ENCODE measurements at places on chromosomes 3 and 15. TPM values are rescaled to one million over a fixed set of nuclear protein-coding genes. Genes with fewer than 3 reads are reported as not detected.
A peak's percentile ranks its signal among the peaks of the same experiment; 100 is the strongest.

- DNase-seq = no peak
- H3K27ac ChIP-seq = no peak overlapping the region
- no peaks in the 10 kb centered on the region for H3K36me3 ChIP-seq
- H3K27me3 ChIP-seq = no peaks in the 10 kb centered on the region
- H3K4me1 ChIP-seq = no peaks in the 10 kb centered on the region
These were observed 53.9 kb upstream of the WNT5A start for GRCh38 chr3:55541016-55541415.

GRCh38 chr3:142501004-142501926 is 53.4 kb upstream of the XRN1 start:
- peaks cover 11% of the 10 kb centered on the region for H3K4me1 ChIP-seq
- no peak overlapping the region for H3K4me3 ChIP-seq
- peak; percentile 17 for DNase-seq
- H3K36me3 ChIP-seq = peaks cover 59% of the 10 kb centered on the region
- peak overlapping the region; percentile 9 for H3K27ac ChIP-seq
- H3K27me3 ChIP-seq = no peaks in the 10 kb centered on the region

- peaks cover 9% of the 10 kb centered on the region for H3K4me1 ChIP-seq
- no peaks in the 10 kb centered on the region for H3K27me3 ChIP-seq
- no peak overlapping the region for H3K27ac ChIP-seq
- no peaks in the 10 kb centered on the region for H3K36me3 ChIP-seq
These were observed 114.5 kb downstream of the MEGF11 start for GRCh38 chr15:66138892-66139590.

- H3K36me3 ChIP-seq = no peaks in the 10 kb centered on the region
- no peak overlapping the region for H3K4me3 ChIP-seq
- H3K27ac ChIP-seq = no peak overlapping the region
- no peak for DNase-seq
These were observed 391.4 kb upstream of the RARB start for GRCh38 chr3:25036633-25037032.

DNA sequence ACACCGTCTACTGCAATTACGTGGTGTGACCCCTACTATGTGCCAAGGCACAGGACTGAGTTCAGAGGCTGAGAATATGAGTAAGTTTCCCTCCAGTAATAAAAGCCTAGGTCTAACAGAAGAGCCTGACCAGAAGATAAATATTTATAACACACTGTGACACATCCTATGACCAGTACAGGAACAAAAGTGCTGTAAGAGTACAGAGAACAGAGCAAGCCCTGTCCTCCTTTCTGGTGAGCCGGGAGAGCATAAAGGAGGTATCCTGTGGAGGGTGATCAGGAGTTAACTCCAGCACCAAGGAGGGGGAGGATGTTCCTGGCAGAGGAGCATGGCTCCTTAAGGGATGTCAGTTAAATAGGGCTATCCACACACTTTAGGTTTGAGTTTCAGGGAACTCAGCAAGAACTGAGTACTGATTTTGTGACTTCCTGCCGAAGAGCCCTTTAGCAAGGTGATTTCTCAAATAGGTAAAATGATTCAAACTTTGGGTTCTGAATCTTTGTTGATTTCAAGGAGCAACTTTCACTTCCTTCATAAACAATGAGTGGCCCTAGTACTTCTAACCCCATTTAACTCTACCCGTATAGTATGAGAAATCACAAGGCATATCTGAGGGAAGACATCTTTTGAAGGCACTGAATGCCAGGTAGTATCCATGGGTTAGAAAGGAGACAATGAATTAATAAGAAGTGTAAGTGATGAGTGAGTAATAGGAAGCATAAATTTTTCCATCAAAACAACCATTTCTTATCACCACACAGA is 198.0 kb downstream of the THRB start:
- no peaks in the 10 kb centered on the region for H3K36me3 ChIP-seq
- DNase-seq = no peak
- no peak overlapping the region for H3K4me3 ChIP-seq
- no peak overlapping the region for H3K27ac ChIP-seq
- H3K4me1 ChIP-seq = no peaks in the 10 kb centered on the region

GRCh38 chr3:151955356-151955755 is 81.9 kb downstream of the SUCNR1 start:
- no peak overlapping the region for H3K4me3 ChIP-seq
- DNase-seq = no peak
- H3K36me3 ChIP-seq = no peaks in the 10 kb centered on the region
- H3K27ac ChIP-seq = no peak overlapping the region
- H3K4me1 ChIP-seq = no peaks in the 10 kb centered on the region

DNA sequence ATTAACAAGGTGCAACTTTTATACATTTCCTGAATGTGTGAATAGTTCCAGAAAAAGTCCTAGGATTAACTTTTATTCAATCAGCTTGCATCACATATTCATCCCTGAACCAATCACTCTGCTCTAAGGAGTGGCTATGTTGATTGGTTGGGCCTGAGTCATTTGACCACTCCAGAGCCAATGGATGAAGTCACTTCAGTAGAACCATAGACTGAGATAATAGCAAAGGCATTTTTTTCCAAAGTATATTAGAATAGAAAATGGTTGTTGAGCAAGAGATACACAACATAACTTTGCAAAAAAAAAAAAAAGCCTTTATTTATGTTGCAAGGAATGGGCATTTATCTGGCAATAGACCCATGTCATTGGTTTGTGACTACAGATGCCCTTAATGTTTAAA is 55.5 kb upstream of the AGTR1 start:
- H3K4me3 ChIP-seq = no peak overlapping the region
- no peaks in the 10 kb centered on the region for H3K4me1 ChIP-seq
- DNase-seq = no peak
- no peaks in the 10 kb centered on the region for H3K36me3 ChIP-seq

GRCh38 chr15:93020976-93021772 is 67.8 kb downstream of the RGMA start:
- H3K4me1 ChIP-seq = peaks cover 74% of the 10 kb centered on the region
- DNase-seq = no peak
- H3K36me3 ChIP-seq = peaks cover 88% of the 10 kb centered on the region
- H3K27ac ChIP-seq = peak overlapping the region; percentile 64
- H3K27me3 ChIP-seq = no peaks in the 10 kb centered on the region

Gene EEF1AKMT4
- total RNA-seq = 14.3 TPM

- no peaks in the 10 kb centered on the region for H3K36me3 ChIP-seq
- H3K27me3 ChIP-seq = peaks cover 4% of the 10 kb centered on the region
- H3K4me3 ChIP-seq = no peak overlapping the region
- no peak for DNase-seq
These were observed 33.9 kb downstream of the IQSEC1 start for GRCh38 chr3:13039213-13039896.

GRCh38 chr15:54990793-54991192 is 205.9 kb downstream of the RSL24D1 start:
- no peak for DNase-seq
- H3K27ac ChIP-seq = no peak overlapping the region
- no peaks in the 10 kb centered on the region for H3K27me3 ChIP-seq
- no peak overlapping the region for H3K4me3 ChIP-seq
- no peaks in the 10 kb centered on the region for H3K36me3 ChIP-seq

DNA sequence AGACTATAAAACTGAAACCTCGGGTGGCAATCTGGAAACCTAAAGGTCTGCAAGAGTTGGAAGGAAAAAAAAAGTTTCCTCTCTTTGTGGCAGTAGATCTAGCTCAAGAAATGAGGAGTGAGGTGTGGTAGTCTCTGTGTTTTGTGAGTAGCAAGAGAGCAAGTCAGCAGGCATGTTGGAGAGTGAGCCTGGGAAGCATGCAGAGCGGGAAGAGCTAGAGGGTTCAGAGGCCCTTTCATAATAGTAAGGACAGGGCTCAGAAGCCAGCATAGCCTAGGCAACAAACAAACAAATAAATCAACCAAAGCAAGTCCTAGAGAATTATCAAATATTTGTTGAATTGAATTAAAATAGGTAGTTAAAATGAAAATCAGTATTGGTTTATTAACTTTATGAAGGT is 189.7 kb upstream of the CBLB start:
- H3K27ac ChIP-seq = peak overlapping the region; percentile 29
- H3K4me1 ChIP-seq = peaks cover 12% of the 10 kb centered on the region
- no peaks in the 10 kb centered on the region for H3K27me3 ChIP-seq

DNA sequence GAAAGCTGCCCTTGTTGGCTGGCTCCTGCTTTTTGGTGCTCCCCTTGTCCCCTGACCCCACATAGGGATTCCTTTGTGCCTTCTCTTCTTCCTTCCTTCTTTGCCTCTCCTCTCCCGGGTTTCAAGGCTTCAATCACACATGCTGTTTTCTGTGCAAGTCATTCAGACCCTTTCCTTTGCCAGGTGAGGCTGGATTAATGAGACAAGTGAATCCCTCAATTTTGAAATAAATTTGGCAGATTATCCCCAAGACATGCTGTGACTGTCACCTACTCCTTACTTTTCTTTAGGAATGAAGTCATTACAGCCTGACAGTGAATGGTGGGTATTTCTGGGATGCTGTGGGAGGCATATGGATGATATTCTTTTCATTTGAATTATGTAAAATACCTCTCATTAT is 259.0 kb upstream of the RGMA start:
- DNase-seq = no peak
- H3K36me3 ChIP-seq = no peaks in the 10 kb centered on the region
- no peak overlapping the region for H3K4me3 ChIP-seq
- no peak overlapping the region for H3K27ac ChIP-seq
- H3K4me1 ChIP-seq = no peaks in the 10 kb centered on the region
- peaks cover 3% of the 10 kb centered on the region for H3K27me3 ChIP-seq

GRCh38 chr3:67617518-67617917 is 36.9 kb downstream of the SUCLG2 start:
- DNase-seq = no peak
- H3K27me3 ChIP-seq = no peaks in the 10 kb centered on the region
- no peaks in the 10 kb centered on the region for H3K4me1 ChIP-seq

GRCh38 chr15:46461416-46461815 is 826.6 kb downstream of the SQOR start:
- H3K36me3 ChIP-seq = no peaks in the 10 kb centered on the region
- H3K4me3 ChIP-seq = no peak overlapping the region
- H3K27ac ChIP-seq = no peak overlapping the region
- DNase-seq = no peak
- no peaks in the 10 kb centered on the region for H3K4me1 ChIP-seq

- H3K4me3 ChIP-seq = no peak overlapping the region
- H3K27ac ChIP-seq = no peak overlapping the region
- no peak for DNase-seq
- H3K27me3 ChIP-seq = peaks cover 6% of the 10 kb centered on the region
- H3K4me1 ChIP-seq = no peaks in the 10 kb centered on the region
- H3K36me3 ChIP-seq = no peaks in the 10 kb centered on the region
These were observed 89.5 kb downstream of the MYH15 start for GRCh38 chr3:108420926-108421325.

Gene GOLGA8M
- total RNA-seq = 0.54 TPM

DNA sequence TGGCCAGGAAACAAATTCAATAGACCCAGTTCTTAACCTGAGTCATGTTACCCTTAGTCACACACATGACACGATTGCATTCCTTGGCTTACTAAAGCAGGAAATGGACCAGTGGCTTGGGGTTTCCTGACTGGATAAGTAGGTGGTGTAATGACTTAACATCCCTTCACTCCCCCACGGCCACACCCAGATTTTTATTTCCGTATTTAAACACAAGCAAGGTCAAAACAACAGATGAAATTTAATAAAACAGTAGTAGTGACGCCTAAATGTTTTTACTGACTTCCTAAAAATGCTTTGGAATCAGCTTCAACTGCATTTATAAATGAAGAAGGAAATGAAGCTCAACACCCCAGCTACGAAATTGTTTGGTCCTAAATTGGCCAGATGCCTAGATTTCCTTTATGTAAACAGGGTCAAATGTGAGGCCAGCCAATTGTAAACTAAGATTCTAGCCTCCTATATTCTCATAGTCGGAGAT is 324.3 kb downstream of the CHST2 start:
- H3K27ac ChIP-seq = peak overlapping the region; percentile 23
- H3K27me3 ChIP-seq = peaks cover 2% of the 10 kb centered on the region
- H3K36me3 ChIP-seq = peaks cover 2% of the 10 kb centered on the region
- H3K4me3 ChIP-seq = peak overlapping the region; percentile 9
- DNase-seq = peak; percentile 74

GRCh38 chr3:197216169-197216860 is 82.1 kb downstream of the DLG1 start:
- no peaks in the 10 kb centered on the region for H3K36me3 ChIP-seq
- peaks cover 4% of the 10 kb centered on the region for H3K4me1 ChIP-seq
- H3K27ac ChIP-seq = no peak overlapping the region

- no peak for DNase-seq
- no peak overlapping the region for H3K27ac ChIP-seq
- H3K4me3 ChIP-seq = no peak overlapping the region
- peaks cover 75% of the 10 kb centered on the region for H3K27me3 ChIP-seq
These were observed 574 bp downstream of the DUOXA1 start for GRCh38 chr15:45128971-45129639.

Gene NEIL1
- total RNA-seq = 3.7 TPM

GRCh38 chr3:42192334-42193200 is 73.4 kb downstream of the CCK start:
- peak overlapping the region; percentile 60 for H3K4me3 ChIP-seq
- H3K27me3 ChIP-seq = no peaks in the 10 kb centered on the region
- peak overlapping the region; percentile 68 for H3K27ac ChIP-seq
- peaks cover 29% of the 10 kb centered on the region for H3K36me3 ChIP-seq

DNA sequence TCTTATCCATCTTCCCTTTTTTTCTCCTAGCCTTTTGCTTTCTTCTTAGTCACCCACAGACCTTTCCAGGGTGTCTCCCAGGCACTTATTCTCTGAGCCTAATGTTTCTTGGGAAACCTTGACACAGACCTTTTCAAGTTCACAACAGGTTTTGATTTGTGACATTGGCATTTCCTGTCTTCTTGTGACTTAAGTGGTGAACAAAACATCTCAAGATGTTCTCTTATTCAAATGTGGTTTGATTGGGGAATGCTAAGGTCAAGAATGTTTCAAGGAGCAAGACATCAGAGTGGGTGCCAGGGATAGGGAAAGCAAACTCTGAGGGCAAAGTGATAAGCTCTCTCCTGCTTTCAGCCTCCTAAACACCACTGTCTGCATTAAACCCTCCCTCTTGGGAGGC is 68.2 kb upstream of the GSK3B start:
- H3K27ac ChIP-seq = no peak overlapping the region
- no peaks in the 10 kb centered on the region for H3K4me1 ChIP-seq
- H3K4me3 ChIP-seq = no peak overlapping the region
- no peak for DNase-seq

Gene HCLS1
- total RNA-seq = 216 TPM

Gene DPPA2
- not detected for total RNA-seq

GRCh38 chr3:195040094-195040493 is 230.9 kb downstream of the XXYLT1 start:
- DNase-seq = no peak
- no peak overlapping the region for H3K4me3 ChIP-seq
- no peaks in the 10 kb centered on the region for H3K36me3 ChIP-seq
- no peak overlapping the region for H3K27ac ChIP-seq
- H3K4me1 ChIP-seq = no peaks in the 10 kb centered on the region

GRCh38 chr15:98012354-98012753 is 51.9 kb downstream of the ARRDC4 start:
- peaks cover 7% of the 10 kb centered on the region for H3K27me3 ChIP-seq
- DNase-seq = no peak
- H3K4me3 ChIP-seq = no peak overlapping the region
- H3K27ac ChIP-seq = no peak overlapping the region
- H3K4me1 ChIP-seq = no peaks in the 10 kb centered on the region

DNA sequence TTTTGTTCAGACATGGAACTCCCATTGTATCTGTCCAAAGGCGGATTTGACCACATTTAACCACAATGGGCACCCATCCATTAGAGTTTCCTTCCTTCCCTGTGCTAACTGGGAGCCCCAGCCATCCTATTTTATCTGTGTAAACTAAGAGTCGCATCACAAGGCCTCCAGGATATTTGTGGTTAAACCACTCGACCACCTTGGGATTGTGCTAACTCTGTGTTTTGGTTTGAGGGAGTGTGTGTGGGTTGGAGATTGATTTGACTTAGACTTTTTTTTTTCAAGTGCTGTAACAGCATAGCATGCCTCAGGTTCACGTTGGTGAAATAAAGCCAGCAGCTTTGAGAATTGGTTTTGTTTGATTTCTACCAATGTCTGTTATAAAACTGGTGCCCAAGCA is 100.4 kb upstream of the TP63 start:
- peak overlapping the region; percentile 48 for H3K4me3 ChIP-seq
- H3K4me1 ChIP-seq = peaks cover 18% of the 10 kb centered on the region
- H3K27ac ChIP-seq = peak overlapping the region; percentile 83
- no peak for DNase-seq

Gene SPTSSB
- not detected for total RNA-seq

Measured in activated CD4-positive, alpha-beta T cell treated with anti-CD3 and anti-CD28 coated beads, Interleukin-2, amount 10 ng/mL, durations not matched to agents 24 days and 14 days (primary cell).